CMK (cell line): ENCODE measurements at places on chromosomes 12 and 14.

GRCh38 chr14:31125231-31125630, 82.4 kb downstream of the HECTD1 start:
- no peak for DNase-seq

GRCh38 chr12:23174917-23175316, 549.9 kb downstream of the ETNK1 start:
- DNase-seq, result no peak

- no peak for DNase-seq
Observed at GRCh38 chr12:11718768-11719253, 69.3 kb downstream of the ETV6 start.

- no peak for DNase-seq
Observed at GRCh38 chr14:77638771-77639171, 22.3 kb upstream of the SPTLC2 start.

DNA sequence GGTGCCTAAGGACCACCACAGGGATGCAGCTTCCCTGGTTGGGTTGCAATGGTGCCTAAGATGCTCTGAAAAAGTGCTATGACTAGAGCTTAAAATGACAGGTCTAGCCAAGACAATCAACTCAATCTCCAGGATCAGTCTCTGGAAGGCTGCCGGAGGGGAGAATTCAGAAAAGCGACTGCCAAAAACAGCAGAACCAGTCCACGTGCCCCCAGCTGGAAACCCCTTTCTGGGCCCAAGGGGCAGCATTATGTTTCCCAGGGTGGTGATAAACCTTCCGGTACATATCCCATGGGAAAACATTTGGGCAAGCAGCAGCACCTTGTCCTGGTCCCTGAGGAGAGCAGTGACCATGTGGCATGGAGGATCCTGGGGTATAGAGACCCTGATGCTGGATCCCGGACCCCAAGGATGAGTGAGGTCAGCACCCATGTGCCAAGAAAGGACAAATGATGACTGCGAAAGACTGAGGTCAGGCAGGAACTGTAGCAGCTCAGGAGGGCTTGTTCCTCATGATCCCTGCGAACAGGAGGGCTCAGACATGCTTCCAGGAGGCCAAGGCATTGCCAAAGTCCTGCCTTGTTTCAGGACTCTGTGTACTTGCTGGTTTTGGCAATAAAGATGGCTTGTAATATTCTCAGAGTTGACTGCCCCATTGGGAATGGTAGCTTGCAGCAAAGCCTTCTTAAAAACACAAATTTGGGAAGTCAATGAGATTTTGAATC, 49.9 kb upstream of the LTBP2 start:
- no peak for DNase-seq
